ENCODE measurements at places on chromosomes 3 and 15.

GRCh38 chr3:139897759-139898158 is 37.2 kb upstream of the CLSTN2 start:
- DNase-seq, result no peak

GRCh38 chr3:113261626-113262303 is 50.4 kb downstream of the BOC start:
- no peak for DNase-seq

DNA sequence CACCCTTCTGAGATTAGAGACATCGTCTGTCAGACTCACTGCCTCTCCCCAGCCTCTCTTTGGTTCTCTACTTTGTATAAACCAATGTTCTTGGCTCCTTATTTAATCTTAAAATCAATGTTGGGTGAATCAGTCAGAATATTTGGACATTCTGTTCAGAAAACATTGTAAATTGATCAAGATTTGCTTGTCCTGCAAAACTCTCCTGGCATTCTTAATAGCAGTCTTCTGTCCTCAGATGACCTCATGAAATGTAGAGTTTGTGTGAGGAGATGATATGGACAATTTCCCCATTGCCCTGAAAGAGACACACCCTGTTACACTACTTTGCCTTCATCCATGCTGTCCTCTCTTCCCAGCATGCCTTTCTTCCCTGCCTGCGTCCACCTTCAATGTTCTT is 33.6 kb downstream of the CD200R1L start:
- no peak for DNase-seq

DNA sequence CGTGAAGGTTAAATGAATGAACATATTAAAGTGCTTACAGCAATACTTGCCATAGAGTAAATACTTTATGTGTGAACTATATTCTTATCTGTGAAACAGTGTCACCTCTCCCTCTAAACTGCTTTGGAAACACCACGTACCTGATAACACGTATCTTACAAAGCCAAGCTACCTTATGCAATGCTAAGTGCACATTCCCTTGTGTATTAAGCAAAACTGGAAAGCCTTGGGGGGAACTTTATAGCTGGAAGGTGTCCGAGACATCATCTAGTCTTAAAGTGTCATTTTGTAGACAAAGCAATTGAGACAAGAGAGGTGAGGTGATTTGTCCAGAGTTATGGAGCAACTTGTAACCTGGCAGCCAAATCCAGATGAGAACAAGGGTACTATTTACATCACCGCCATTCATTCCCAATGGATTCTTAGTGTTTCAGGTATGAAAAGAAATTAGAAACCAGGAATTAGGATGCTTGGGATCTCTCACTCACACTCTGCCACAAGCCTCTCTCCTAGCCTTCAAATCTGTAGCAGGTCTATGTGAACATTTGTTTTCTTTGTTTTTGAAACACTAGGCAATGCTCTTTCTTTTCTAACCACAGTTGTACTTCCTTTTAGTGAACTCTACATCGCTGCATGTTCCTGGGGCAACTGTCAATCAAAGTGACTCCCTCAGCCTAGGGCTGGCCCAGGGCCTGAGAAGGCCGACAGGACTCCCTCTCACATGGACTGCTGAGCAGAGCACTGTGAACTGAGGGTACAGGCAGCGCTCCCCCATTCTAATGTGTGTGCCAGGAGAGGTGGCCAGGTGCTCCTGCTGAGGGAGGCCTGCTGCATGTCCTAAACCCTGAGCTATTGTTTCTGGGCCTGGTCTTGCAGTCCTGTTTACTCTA is 13.9 kb upstream of the MGLL start:
- DNase-seq, result no peak

Measured in CD4-positive, alpha-beta T cell treated with Interleukin-1 beta for 1 hour (primary cell).